ENCODE measurements at places on chromosomes 11 and 22.
A peak's percentile ranks its signal among the peaks of the same experiment; 100 is the strongest.

DNA sequence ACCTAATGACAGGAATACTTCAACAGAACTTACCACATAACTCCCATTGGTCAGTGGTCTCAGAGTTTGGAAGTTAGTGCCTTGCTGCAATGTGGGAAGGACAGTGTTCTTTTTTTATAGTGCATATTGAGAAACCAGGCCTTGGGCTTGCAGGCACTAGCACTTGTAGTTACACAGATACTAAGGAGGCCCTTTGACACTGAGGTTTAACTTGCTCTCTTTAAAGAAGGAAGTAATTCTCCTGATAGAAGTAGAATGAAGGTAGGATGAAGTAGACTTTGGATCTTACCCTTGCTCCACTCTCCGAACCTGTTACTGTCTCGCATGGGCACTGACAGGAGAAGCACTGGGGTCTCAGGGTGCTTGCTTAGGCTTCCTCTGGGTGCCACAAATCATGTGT is 31.0 kb upstream of the ST14 start:
- no peak for DNase-seq

GRCh38 chr11:64848826-64849597 is 4.6 kb upstream of the CDC42BPG start:
- peak; percentile 44 for DNase-seq

- DNase-seq, result no peak
These were observed 165.1 kb downstream of the WNT11 start for GRCh38 chr11:76041208-76041607.

- peak; percentile 49 for DNase-seq
These were observed 6.5 kb downstream of the PIM3 start for GRCh38 chr22:49966774-49967705.

DNA sequence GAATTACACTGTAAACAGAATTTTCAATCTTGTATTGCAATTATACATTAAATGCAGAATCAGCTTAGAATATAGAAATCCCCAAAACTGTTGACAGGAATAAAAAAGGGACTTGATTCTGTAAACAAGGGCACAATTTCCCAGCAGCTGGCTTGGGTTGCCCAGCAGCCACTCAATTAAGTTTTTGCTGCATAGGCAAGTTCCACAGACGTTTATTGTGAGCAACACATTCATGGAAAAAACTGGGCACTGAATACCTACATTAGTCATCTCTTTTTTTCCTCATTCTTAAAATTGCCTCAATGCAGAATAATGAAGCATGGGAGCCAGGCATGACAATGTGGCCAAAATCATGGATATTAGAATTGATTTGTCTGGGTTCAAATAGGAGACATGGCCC is 421.8 kb upstream of the ANO5 start:
- DNase-seq, result no peak

DNA sequence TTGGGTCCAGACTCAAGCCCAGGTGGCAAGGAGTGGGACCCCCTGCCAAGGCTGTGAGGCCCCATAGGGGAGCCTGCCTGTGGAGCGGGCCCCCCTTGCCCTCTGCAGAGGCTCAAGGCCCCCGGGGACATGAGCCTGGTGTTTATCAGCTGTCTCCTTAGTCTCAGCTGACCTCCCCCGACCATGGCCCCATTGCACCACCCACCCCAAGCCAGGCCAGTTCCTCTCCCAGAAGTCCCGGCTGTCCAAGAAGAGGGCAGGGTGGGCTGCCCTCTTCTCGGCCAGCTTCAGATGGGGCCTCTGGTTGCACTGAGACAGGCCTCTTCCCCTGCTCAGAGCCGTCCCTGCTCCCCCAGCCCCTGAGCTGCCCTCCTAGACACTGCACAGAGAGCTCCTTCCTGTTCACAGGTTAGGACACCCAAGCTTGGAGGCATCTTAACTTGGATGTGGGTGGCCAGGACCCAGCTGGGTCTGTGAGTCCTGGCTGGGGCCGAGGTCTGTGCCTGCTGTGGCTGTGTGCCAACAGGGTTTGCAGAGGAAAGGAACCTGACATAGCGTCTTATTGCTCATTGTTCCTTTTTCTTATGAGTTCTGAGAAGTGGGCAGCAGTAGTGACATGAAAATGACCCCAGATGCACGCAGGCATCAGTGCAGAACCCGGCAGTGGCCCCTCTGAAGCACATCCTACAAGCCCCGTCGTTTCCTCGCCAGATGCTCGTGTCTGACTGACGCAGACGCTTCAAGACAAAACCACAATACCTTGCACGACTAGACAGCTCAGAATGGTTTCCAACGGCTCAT is 5.4 kb downstream of the TRABD start:
- peak; percentile 78 for DNase-seq

DNA sequence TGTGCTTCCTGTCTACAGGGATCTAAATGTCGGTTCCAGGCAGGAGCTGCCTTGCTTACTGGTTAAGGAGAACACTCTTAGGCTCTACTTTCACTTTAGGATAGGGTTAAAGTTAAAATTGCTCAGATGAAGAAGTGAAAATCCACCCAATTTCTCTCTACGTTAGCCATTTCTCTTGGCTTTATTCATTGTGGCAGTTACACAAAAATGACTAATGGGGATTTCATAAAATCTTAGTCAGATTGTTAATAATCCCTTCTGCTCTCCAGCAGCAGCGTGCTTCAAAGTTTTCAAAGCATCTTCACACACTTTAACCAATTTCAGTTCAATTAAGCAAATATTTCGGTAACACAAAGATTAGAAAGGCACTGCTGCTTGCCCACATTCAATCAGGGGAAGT is 58.4 kb upstream of the RCN1 start:
- no peak for DNase-seq

GRCh38 chr11:23903044-23903704 is 593.7 kb upstream of the LUZP2 start:
- no peak for DNase-seq

DNA sequence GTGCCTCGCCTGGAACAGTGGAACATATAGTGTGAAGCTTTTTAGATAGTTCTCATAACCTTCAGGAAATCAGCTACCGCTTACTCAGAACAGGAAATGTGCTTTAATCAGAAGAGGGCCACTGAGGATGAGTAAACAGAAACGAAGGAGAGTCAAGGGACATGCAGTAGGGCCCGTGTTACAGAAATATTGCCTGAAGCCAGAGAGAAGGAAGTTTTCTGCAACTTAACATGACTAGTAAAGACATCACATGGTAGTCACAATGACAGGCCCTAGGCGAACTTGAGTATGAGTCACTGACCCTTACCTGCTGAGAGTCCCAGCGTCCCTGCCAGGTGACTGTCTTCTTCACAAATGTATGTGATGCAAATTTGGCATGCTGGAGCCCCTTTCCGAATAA is 39.4 kb downstream of the CARD18 start:
- DNase-seq, result no peak

DNA sequence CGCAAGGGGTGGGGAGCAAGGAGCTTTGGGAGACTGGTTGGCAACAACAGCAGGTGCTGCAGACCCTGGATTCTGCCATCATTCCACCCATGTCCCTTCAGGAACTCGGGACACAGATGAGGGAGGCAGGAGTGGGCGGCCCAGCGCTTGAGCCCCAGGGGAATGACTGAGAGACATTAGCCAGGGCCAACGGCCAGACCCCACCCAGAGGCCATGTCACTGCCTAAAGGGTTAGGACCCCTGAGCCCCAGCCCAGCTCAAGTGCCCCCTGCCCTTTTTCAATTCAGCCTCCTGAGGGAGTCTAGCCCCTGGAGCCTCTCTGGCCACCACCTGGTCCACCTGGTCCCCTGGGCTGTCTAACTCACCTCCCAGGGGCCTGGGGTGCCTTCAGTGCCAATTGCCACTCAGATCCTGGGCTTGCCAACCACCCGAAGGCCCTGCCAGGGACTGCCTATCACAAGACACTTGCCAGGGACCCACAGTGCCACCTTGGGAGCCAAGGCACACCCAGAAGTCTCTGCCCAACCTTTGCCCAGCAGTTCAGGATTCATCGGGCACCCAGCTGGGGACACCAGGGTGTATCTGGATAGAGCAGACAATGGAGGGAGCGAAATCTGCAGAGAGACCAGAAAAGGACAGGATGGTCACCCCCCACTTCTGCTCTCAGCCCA is 16.6 kb downstream of the MFNG start:
- DNase-seq, result no peak

DNA sequence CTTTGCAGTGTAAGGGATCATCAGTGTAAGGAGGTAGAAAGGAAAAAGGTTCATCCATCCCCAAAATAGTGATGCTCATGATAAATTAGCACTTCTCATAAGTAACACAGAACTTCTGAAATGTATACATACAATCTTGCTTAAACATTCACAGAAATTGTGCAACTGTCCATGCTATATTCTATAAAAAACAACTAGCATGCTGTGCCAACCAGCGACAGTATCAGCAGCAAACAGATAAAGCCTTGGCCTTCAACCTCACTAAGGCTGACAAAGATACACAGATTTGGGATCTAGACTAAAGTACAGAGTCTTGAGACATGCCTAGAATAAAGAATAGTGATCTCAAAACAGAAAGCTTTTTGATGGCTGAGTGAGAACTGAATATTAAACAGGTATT is 74.1 kb upstream of the CHRM4 start:
- DNase-seq, result no peak

DNA sequence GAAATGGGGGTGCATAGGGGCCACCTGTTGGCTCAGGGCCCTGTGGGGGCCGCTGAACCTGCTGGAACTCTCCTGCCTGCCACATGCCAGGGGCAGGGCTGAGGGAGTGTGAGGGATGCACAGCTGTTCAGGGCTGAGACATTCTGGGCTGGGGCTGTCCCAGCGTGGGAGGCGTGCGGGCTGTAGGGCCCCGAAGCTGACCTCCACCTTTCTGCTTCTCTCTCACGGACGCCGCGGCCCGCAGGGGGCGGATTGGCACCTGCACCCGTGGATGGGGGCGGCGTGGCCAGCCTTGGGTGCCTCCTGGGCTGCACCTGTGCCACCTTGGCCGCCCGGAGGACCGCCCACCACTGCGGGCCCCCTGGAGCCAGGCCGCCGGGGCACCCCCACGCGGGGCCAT is 4.1 kb downstream of the CCDC188 start:
- DNase-seq, result no peak

GRCh38 chr11:1230456-1231395 is 7.9 kb downstream of the MUC5B start:
- no peak for DNase-seq

GRCh38 chr11:106467501-106467900 is 390.0 kb downstream of the AASDHPPT start:
- DNase-seq, result no peak

DNA sequence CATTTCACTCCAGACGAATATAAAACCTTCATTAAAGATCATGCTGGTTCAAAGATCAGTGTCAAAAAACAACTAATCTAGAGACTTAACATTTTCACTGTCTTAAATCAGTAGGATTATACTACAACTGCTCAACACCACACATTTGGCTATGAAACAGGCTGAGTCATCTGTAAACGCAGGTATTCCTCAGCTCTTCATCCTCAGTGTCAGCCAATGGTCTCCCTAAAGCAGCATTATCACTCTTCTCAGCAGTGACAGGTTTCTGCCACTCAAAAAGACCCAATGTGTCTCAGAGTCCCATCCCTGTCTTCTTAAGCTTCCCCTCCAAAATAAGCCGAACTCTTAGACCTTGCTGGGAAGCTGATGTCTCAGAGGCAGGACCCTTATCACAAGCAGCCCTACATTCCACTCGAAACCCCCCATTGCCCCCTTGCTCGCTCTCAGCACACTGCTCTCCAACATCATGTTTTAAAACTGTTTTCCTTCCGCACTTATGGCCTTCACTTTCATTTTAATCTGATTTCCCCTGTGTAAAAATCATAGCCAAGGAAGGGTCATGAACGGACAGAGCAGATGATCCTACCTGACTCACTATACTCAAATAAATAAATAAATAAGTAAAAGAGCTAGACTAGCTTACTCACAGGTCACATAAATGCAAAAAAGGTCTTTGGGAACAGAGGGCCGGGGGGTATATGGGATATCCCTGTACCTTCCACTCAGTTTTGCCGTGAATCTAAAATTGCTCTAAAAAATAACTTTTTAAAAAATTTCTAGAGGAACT is 23.0 kb downstream of the CDON start:
- no peak for DNase-seq

DNA sequence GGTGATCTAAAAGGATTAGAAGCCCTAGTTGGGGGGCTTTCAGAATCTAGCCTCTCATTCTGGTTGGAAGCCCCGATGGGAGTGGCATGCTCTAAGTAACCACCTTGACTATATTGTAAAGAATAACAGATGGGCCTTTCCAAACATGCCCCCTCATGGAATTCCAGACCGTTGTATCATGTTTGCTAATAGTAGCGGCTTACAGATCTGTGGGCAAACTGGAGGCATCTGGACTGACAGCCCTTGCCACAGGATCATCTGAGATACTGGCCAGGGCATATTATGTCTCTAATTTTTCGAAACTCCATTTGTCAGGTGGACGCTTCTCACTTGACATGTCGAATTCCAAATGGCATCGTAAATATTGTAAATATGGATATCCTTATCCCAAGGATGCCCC is 10.5 kb downstream of the APIP start:
- no peak for DNase-seq

GRCh38 chr11:83061883-83062282 is 9.8 kb downstream of the RAB30 start:
- DNase-seq, result no peak

DNA sequence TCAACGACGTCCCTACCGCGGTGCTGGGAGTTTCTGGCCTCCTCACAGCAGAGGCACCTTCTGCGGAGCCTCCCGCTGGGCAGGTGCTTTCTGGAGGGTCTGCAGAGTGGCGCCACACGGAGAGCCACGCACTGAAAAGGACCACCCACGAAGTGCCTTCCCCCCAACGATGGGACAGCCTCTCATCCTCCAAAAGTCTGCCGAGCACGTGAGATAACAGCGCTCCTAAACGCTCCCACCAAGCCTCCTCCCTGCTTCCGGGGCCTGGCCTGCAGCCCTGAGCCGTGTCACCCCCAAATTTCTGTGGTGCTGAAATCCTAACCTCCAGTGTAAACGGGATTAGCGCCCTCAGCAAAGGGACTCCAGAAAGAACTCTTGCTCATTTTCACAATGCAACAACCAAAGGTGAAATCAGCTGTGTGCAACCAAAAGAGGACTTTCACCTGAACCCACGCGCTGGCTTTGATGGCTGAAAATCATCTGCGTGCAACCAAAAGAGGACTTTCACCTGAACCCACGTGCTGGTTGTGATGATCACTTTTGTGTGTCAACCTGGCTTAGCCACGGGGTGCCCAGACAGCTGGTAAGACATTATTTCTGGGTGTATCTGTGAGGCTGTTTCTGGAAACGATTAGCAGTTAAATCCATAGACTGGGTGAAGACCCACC is 924.6 kb downstream of the BRD1 start:
- no peak for DNase-seq

Measured in stimulated activated CD8-positive, alpha-beta memory T cell treated with anti-CD3 and anti-CD28 coated beads, Interleukin-4, amount 100 ng/mL, for 48 hours (primary cell).